ENCODE measurements at places on chromosomes 11 and 22. TPM values are rescaled to one million over a fixed set of nuclear protein-coding genes. Genes with fewer than 3 reads are reported as not detected.

GRCh38 chr11:126816645-126817044 is 183.9 kb downstream of the KIRREL3 start:
- no peaks in the 10 kb centered on the region for H3K36me3 ChIP-seq
- no peak overlapping the region for H3K27ac ChIP-seq
- H3K4me3 ChIP-seq, result no peak overlapping the region
- no peak for DNase-seq
- no peaks in the 10 kb centered on the region for H3K4me1 ChIP-seq

DNA sequence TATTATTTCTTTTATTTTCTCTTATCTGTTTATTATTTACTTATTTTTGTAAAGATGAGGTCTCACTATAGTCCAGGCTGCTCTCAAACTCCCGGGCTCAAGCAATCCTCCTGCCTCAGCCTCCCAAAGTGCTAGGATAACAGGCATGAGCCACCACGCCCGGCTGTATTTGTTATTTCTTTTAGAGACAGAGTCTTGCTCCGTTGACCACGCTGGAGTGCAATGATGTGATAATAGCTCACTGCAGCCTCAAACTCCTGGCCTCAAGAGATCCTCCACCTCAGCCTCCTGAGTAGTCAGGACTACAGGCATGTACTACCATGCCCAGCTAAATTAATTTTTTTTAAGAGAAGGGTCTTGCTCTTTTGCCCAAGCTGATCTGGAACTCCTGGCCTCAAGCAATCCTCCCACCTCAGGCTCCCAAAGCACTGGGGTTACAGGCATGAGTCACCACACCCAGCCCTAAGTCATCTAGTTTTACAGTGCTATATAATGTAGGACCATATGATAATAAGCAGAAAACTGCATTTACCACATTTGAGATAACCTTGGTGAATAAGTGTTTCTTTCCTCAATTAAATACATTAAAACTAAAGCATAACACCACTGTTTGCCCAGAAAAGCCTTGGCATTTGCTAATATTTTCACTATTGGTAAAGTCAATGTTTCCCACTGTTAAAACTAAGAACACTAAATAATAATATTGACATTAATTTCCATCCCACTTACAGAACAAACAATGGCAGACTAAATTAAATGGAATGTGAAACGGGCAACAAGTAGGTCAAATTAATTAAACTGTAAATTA is 127.5 kb downstream of the SIK3 start:
- no peaks in the 10 kb centered on the region for H3K27me3 ChIP-seq
- peaks cover 3% of the 10 kb centered on the region for H3K4me1 ChIP-seq
- no peak overlapping the region for H3K27ac ChIP-seq
- no peak for DNase-seq
- no peak overlapping the region for H3K4me3 ChIP-seq
- H3K36me3 ChIP-seq, result no peaks in the 10 kb centered on the region

DNA sequence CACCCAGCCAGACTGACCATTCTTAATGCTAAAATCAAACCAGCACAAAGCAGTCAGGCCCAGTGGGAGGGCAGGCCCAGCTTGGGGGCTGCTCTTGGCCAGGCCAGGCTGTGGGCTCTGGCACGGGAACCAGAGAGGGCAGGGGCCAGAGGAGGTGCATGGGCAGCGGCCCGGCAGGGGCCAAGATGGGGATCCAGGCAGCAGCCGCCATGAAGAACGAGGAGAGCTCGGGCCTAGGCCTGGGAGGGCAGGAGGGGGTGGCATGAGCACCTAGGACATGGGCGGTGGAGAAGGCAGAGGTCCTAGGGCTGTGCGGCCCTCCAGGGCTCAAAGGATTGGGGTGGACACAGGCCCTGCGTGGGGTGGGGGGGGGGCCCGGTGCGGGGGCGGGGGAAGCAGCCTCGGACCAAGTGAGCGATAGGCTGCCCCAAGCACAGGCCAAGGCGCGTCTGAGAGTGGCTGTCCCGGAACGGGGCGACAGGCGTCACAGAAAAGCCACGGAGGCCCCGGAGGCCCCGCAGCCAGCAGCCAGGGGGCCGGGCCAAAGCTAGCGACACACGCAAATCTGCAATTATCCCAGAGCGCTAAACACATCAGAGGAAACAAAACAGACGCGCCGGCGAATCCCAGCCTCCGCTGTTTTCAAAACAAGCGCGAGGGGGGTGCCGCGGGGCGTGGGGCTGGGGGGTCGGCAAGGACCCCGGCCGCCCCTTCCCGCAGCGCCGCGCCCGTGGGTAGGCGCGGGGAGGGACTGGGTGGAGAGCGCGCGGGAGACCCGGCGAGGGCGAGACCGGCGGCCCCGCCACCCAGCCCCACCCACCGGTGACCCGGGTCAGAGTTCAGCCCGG is 8.3 kb downstream of the PLXNB2 start:
- no peaks in the 10 kb centered on the region for H3K36me3 ChIP-seq
- H3K4me1 ChIP-seq, result peaks cover 1% of the 10 kb centered on the region
- H3K27ac ChIP-seq, result no peak overlapping the region

DNA sequence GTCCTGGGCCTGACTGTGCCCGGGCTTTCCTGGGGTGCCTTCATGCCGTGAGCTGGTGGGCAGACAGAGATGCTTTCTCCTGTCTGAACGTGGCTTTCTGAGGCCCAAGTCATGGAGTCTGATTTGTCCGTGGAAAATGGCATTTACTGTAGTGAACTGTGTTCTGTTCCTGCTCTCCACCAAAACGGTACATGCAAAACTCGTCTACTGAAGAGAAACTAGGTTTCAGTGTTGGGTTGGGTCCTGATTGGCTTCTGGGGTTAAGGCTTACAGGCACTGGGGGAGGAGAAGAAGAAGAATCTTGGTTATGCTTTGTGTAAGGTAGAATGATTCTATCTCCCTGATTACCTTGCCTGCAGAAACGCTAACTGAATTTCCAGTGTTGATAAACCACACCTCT is 541.7 kb downstream of the NTM start:
- no peak overlapping the region for H3K27ac ChIP-seq
- H3K4me1 ChIP-seq, result no peaks in the 10 kb centered on the region
- no peak for DNase-seq
- H3K4me3 ChIP-seq, result no peak overlapping the region
- peaks cover 44% of the 10 kb centered on the region for H3K27me3 ChIP-seq

GRCh38 chr11:10719616-10720015 is 26.1 kb upstream of the IRAG1 start:
- no peaks in the 10 kb centered on the region for H3K36me3 ChIP-seq
- no peak for DNase-seq
- H3K4me3 ChIP-seq, result no peak overlapping the region
- no peak overlapping the region for H3K27ac ChIP-seq

- no peaks in the 10 kb centered on the region for H3K27me3 ChIP-seq
- no peaks in the 10 kb centered on the region for H3K36me3 ChIP-seq
- peaks cover 3% of the 10 kb centered on the region for H3K4me1 ChIP-seq
- H3K4me3 ChIP-seq, result no peak overlapping the region
Observed at GRCh38 chr11:91664521-91664920, 560.1 kb upstream of the FAT3 start.

- no peaks in the 10 kb centered on the region for H3K4me1 ChIP-seq
- H3K27me3 ChIP-seq, result no peaks in the 10 kb centered on the region
- DNase-seq, result no peak
- peaks cover 70% of the 10 kb centered on the region for H3K36me3 ChIP-seq
- no peak overlapping the region for H3K27ac ChIP-seq
- no peak overlapping the region for H3K4me3 ChIP-seq
Observed at GRCh38 chr11:77699425-77699824, 61.8 kb upstream of the CLNS1A start.

DNA sequence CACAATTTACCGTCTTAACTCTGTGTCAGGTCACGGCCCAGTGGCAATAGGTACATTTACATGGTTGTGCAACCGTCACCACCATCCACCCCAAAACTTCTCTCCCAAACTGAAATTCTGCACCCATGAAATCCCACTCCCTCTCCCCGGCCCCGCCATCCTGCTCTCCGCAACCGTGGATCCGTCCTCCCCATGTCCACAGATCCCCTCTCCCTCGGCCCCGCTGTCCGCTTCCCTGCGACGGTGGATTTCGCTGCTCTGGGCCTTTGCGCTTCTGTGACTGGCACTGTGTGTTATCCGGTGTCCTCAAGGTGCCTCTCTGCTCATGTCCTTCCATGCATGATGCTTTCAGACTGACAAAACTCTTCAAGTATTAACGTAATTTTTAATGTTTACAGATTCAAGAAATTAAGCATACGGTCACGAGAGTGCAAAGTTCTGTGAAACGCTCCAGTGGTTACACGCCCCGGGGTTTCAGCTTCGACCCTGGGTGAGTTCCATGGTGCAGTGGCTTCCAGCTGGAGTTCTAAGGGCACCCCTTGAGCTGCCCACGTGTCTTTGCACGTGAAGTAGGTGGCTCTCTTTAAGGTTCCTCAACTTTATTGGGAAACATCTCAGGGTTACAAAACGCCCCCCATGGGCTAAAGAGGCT is 76.4 kb downstream of the KCNQ1 start:
- H3K27ac ChIP-seq, result no peak overlapping the region
- H3K4me3 ChIP-seq, result no peak overlapping the region
- peak; percentile 26 for DNase-seq
- peaks cover 24% of the 10 kb centered on the region for H3K4me1 ChIP-seq
- H3K36me3 ChIP-seq, result no peaks in the 10 kb centered on the region

- no peaks in the 10 kb centered on the region for H3K4me1 ChIP-seq
- no peak for DNase-seq
- H3K27me3 ChIP-seq, result no peaks in the 10 kb centered on the region
- no peak overlapping the region for H3K4me3 ChIP-seq
- no peaks in the 10 kb centered on the region for H3K36me3 ChIP-seq
Observed at GRCh38 chr11:85918910-85919794, 64.0 kb downstream of the CCDC83 start.

DNA sequence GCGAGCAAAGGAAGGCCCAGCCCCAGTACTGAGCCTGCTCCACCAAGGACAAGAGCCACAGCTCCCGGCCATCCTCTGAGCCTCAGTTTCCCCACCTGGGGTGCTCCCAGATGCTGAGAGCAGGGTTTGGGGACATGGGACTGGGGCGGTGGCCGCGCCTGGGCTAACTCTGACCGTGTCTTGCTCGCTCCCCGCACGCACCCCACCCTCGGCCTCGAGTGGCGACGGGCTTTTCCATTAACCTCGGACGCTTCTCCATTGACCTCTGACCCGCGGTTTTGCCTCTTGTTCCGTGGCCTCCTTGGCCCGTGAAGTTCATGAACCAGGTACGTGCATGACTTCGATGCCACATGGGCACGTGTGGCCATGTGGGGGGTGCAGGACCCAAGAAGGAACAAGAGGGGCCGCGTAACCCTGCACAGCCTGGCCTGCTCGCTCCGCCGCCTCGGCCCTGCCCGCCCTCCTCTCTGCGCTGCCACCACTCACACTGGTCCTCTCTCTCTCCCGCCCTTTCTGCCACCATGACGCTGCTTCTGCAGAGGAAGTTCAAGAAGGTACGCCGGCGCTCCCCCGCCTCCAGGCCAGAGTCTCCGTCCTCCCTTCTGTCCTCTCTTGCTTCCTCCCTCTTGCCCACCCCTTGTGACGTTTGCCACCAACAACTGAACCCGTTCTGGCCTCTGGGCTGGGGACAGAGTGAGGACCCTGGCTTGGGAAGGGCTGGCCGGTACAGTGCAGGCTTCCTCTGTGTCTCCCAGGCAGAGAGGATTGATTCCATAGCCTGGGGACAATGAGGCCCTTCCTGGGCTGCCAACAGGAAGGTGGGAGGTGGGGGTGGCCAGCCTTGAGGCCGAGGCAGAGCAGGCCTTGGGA is 6.9 kb downstream of the TNNT3 start:
- H3K36me3 ChIP-seq, result no peaks in the 10 kb centered on the region
- no peak overlapping the region for H3K4me3 ChIP-seq
- H3K27me3 ChIP-seq, result no peaks in the 10 kb centered on the region
- peak overlapping the region; percentile 10 for H3K27ac ChIP-seq

POLA2 gene
- 42.2 TPM for total RNA-seq

ACRV1 gene
- total RNA-seq, result 0.37 TPM

Data from endodermal cell (in vitro differentiated cells).